Caudate nucleus (tissue), 63 donors: ENCODE measurements at places on chromosomes 16 and 17.

- no peak for DNase-seq
These were observed 14.4 kb downstream of the GUCY2D start for GRCh38 chr17:8016632-8017424.

DNA sequence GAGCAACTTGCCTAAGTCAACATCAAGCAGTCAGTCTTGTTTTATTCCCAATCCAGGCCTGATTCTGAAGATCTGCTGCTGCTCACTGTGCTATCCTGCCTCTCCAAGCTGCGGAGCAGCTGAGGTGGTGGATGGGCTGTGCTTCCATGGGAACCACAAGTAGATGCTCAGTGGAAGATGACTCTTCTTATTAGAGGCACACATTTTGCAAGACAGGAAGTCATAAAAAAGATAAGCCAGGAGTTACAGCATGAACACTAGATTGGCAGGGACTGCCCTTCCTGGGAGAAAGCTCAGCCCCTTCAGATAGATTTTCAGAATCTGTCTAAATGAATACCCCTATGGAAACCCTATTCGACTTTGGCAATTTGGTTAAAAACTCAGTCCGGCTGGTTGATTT, 143.1 kb downstream of the SHISA6 start:
- no peak for DNase-seq

DNA sequence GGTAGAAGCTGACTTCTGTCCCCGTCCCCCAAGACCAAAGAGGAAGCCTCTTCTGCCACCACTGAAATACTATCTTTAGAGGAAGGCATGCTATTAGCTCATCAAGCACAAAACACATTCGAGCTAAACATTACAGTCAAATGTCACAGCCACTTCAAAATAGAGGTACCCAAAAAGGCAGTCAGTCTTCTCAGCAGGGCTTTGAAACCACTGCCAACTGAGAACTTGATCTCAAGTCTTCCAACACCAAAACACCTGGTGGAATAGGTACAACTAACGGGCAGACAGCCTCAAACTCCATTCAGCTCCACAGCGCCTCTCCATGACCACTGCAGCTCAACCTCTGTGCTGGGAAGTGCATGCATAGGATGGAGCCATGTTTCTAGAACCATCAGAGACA, 36.0 kb downstream of the ZFHX3 start:
- no peak for DNase-seq

GRCh38 chr17:8362651-8363332, 13.7 kb downstream of the KRABD2 start:
- no peak for DNase-seq

DNA sequence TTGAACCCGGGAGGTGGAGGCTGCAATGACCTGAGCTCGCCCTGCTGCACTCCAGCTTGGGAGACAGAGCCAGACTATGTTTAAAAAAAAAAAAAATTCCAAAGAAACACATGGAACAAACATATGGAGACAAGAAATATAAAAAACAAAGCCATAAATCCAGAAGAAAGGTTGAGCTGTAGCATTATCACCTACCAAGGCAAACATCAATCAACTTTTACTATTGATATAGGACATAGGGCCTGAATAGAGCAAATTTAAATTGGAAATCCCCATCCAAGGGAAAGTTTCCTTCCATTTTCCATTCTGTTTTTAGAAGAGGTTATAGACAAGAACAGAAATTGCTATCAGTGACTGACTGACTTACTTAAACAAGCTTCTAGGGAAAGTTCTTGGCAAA, 56.6 kb downstream of the SSH2 start:
- DNase-seq, result no peak
